ENCODE measurements at places on chromosomes 3 and 15.

DNA sequence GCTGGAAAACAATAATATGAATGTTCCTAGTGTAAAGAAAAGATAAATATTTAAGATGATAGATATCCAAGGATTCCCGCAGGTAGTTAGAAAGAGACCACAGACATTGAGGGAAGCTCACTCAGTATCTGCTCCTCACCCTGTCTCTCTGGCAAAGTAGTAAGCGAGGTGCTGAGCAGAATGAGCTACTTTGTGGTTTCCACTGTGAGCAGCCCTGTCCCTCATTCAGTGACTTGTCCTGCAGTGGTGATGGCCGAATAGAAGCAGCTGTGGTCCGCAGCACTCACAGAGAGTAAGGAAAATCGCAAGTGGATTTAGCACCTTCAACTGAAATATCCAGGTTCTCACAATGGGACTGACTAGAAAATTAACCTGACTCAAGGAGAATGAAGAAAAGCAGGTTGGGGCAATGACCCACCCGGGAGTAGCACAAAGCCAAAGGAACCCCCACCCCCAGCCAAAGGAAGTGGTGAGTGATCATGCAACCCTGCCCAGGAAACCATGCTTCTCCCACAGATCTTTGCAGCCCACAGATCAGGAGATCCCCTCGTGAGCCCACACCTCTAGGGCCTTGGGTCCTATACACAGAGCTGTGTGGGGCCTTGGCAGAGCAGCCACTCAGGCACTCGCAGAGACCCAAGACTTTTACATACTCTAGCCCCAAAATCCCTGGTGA, 21.8 kb upstream of the SLC25A38 start:
- no peak for DNase-seq

DNA sequence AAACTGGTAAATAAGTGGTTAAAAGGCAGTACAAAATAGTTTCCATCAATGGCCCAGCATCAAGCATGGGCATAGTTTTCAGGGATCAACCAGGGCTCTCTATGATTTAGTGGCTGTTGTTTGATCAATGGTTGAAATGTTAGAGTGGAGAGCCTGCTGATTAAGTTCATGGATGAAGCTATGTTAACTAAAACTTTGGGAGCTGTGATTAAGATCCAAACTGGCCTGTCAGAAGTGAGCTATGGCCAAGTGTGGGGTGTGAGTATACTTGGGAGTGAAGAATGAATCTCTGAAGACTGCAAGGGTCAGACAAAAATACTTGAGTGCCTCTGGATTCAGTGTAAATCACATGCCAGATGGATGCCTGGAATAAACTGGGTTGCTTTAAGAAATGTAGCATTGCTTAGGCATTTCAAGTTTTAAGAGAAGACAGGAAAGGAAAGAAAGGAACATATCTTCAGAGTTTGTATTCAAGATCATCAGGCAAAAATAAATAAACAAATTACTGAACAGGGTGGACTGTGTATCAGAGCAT, 422.2 kb upstream of the ADAMTS9 start:
- no peak for DNase-seq

DNA sequence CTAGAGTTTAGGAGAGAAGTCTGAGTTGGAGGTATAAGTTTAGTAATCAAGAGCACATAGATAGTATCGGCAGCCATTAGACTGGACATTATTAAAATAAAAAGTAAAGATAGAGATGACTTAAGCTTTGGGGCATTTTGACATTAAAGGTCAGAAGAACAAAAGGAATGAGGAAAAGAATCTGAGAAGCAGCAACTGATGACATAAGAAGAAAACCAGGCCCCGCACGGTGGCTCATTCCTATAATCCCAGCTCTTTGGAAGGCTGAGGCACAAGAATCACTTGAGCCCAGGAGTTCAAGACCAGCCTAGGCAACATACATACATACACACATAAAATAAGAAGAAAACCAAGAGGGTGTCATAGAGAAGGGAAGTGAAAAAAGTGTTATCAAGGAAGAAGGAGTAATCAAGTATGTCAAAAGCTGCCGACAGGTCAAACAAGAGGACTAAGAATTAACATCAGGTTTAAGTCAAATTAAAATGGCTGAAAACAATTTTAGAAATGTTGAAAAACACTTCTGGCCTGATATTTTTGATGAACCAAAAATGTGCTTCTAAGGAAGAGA, 38.9 kb downstream of the ACAP2 start:
- DNase-seq: no peak

DNA sequence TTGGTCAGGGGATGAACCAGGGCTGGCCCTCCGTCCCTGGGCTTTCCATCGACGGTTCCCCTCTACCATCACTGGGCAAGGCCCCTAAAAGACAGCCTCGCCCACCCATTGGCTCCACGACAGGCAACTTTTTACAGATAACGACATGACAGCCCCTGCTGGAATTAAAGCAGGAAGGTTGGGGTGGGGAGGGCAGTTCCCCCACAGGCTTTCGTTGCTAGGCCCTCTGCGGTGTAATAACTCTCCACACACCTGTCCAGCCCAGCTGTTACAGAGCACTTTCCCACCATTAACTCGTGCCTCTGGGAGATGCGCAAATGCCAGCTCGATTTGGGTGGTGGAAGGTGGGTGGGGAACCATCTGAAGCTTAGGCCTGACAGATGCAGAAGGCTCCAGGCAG, 264.2 kb upstream of the TLE3 start:
- DNase-seq: no peak

DNA sequence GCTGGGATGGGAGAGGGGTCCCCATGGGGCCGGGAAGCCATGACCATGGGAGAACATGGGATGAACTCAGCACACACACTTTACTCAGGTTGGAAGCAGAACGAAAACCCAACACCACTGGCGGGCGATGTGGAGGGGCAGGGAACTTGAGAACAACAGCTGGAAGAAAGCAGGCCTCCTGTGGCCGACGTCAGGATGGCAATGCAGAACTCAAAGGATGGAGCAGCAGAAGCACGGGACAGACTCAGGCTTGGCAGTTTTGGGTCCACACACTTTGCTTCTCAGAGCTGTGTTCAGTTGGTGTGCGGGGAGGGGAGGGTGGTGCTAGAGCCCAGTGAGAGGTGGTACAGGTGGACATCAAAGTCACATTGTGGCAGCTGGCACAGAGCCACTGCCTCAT, 80.7 kb downstream of the SEC22A start:
- DNase-seq: no peak
